ENCODE measurements at places on chromosomes 2 and 18.

GRCh38 chr2:16650287-16651249, 15.1 kb downstream of the CYRIA start:
- DNase-seq: peak; percentile 71

DNA sequence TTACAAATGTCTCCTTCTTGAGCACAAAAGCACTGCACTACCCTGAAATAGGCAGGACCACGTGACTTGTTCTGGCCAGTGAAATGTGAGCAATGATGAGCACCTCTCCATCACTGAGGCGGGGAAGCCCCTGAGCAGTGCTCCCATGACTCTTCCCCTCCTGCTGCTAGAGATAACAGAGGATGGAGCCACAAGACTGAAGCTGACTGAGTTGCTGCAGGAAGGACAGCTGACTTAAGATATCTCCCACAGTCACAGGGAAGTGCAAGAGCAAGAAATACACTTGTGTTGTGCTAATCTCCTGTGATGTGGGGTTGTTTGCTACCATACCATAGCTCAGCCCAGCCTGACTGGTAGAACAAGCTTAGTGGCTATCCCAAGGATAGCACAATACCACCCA, 38.7 kb downstream of the STK39 start:
- peak; percentile 31 for DNase-seq

DNA sequence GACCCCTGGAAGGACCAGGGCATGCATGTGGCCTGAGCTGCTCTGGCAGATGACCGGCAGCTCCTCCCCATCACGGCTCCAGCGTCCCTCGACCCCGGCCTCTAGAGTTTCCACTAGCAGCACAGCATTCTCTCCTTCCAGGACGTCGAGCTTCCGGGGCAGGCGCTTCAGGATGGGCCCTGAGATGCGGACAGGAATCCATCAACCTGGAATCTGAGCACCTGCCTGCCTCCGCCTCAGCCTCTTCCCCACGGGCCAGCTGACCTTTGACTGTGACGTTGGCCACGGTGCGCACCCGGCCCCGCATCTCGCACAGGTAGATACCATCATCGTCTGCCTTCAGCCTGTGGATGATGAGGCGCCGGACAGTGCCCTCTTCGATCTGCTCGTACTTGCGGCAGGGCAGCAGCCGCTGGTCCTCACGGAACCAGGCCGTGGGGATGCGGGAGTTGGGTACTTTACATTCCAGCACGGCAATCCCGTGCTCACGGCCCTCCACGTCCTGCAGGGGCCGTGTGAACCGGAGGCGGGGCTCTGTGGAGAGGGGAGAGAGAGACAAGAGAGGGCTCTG, 3.5 kb downstream of the OBSL1 start:
- DNase-seq: no peak

- DNase-seq: no peak
Measured at GRCh38 chr2:126299469-126299976, 356.4 kb upstream of the GYPC start.

Data from inflammatory macrophage (primary cell).